Effector memory CD8-positive, alpha-beta T cell (primary cell): ENCODE measurements at places on chromosomes 12 and 14.

DNA sequence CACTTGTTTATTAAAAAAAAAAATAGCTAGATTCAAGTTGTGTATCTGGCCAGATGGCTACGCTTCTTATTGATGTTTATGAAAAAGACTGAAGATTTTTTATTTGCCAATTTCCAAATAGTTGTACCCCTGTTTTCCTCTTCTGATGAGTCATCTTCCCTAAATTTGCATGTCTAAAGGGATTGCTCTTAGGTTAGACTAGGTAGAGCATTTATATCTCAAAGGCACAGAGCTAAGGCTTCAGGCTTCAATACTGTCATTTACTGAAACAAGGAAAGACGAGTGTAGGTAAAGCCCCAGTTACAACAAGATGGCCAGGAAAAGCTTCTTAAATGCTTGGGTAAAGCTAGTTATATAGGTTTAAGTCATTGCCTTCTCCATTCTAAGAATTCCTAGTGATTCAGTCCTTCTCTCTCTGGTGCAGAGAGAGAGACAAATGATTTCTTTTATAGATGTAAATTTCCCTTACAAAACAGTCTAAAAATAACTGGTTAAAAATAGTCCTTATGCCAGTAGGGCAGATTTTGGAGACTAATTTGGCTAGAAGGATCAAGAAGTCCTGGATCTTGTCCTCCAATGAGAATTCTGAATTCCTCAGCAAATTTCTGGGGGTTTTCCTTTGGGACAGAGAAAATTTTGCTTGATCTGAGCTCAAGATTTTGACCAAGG, 26.1 kb downstream of the LEMD3 start:
- H3K27ac ChIP-seq, result no peak overlapping the region
- DNase-seq, result no peak
- peaks cover 29% of the 10 kb centered on the region for H3K4me1 ChIP-seq
- peak overlapping the region; percentile 31 for H3K4me3 ChIP-seq

DNA sequence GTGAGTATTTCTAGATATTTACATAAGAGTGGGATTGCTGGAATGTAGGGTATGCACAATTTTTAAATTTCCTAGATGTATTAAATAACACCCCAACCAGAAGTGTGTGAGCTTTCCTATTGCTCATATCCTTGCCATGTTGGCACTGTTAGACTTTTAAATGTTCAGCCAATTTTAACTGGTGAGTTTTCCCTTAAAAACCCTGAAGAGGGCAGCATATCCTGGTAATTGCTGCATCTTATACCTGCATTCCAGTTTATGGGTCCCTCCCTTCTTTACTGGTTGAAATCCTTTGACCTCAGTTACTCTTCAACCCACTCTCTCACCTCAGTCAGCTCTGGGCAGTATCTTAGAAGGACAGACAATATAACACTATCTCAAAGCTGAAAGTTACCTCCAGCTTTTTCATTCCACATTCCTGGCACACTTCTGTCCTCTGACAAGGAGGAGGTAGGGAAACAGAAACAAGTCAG, 270.6 kb downstream of the PAWR start:
- DNase-seq, result no peak
- no peaks in the 10 kb centered on the region for H3K27me3 ChIP-seq
- no peaks in the 10 kb centered on the region for H3K36me3 ChIP-seq
- H3K4me1 ChIP-seq, result no peaks in the 10 kb centered on the region
- H3K27ac ChIP-seq, result no peak overlapping the region

DNA sequence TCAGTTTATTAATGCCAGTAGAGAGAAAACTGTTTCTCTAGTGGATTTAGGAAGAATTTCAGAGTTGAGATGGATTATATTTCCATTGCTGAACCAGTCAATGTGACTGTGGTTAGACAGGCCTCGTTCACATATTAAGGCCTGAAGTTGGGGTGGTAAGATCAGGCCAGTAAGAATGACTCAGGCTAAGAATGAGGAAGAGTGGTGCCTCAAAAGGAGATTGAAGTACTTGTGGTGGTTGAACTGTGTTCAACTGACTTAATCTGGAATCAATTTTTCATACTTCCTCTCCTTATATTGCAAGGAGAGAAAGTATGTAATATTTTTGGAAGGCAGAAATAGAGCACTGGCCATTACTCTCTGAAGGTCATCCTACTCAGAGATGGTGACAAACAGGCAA, 37.8 kb upstream of the ATF7IP start:
- no peak overlapping the region for H3K27ac ChIP-seq
- H3K4me1 ChIP-seq, result no peaks in the 10 kb centered on the region
- H3K4me3 ChIP-seq, result no peak overlapping the region
- H3K36me3 ChIP-seq, result no peaks in the 10 kb centered on the region
- H3K27me3 ChIP-seq, result no peaks in the 10 kb centered on the region

DNA sequence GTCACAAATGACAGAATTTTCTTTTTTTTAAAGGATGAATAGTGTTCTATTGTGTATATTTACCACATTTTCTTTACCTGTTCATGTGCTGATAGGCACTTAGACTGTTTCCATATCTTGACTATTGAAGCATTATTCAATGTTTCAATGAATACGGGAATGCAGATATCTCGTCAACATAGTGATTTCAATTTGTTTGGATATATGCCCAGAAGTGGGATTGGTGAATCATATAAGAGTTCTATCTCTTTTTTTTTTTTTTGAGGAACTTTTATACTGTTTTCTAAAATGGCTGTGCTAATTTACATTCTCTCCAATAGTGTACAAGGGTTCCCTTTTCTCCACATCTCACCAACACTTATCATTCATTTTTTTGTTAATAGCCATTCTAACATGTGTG, 97.9 kb upstream of the FAR2 start:
- no peak overlapping the region for H3K27ac ChIP-seq
- H3K27me3 ChIP-seq, result peaks cover 21% of the 10 kb centered on the region
- H3K36me3 ChIP-seq, result no peaks in the 10 kb centered on the region
- H3K4me3 ChIP-seq, result no peak overlapping the region
- no peaks in the 10 kb centered on the region for H3K4me1 ChIP-seq

- no peak overlapping the region for H3K4me3 ChIP-seq
- H3K4me1 ChIP-seq, result no peaks in the 10 kb centered on the region
- H3K27ac ChIP-seq, result no peak overlapping the region
- H3K36me3 ChIP-seq, result no peaks in the 10 kb centered on the region
- DNase-seq, result no peak
- no peaks in the 10 kb centered on the region for H3K27me3 ChIP-seq
Observed at GRCh38 chr12:17866802-17867201, 223.2 kb downstream of the RERGL start.

- H3K36me3 ChIP-seq, result no peaks in the 10 kb centered on the region
- no peak overlapping the region for H3K4me3 ChIP-seq
- no peaks in the 10 kb centered on the region for H3K27me3 ChIP-seq
- H3K27ac ChIP-seq, result no peak overlapping the region
Observed at GRCh38 chr12:99137124-99137855, 492.2 kb downstream of the APAF1 start.

DNA sequence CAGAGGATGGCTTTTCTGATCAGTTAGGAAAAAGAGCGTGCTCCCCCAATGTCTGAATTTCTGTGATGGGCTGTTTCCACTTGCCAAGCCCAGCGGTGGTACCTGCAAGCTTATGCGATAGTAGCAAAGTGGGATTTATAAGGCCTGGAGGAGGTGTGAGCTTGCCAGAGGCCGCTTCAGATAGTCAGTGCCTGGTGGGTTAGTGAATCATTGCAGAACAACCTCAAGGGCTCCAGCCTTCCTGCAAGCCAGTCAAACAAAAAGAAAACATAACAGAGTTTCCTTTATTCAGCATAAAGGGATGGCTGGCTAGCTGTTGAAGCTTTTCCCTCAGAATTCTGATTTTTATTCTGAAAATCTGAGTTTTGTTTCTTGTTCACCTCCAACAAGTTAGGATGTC, 7.6 kb upstream of the BMP4 start:
- H3K4me3 ChIP-seq, result no peak overlapping the region
- no peaks in the 10 kb centered on the region for H3K36me3 ChIP-seq
- H3K27ac ChIP-seq, result no peak overlapping the region
- H3K27me3 ChIP-seq, result peaks cover 64% of the 10 kb centered on the region

- H3K4me1 ChIP-seq, result peaks cover 2% of the 10 kb centered on the region
- H3K36me3 ChIP-seq, result no peaks in the 10 kb centered on the region
- no peak for DNase-seq
- H3K27ac ChIP-seq, result no peak overlapping the region
- H3K27me3 ChIP-seq, result peaks cover 30% of the 10 kb centered on the region
Observed at GRCh38 chr12:46959502-46959901, 119.9 kb upstream of the PCED1B start.

DNA sequence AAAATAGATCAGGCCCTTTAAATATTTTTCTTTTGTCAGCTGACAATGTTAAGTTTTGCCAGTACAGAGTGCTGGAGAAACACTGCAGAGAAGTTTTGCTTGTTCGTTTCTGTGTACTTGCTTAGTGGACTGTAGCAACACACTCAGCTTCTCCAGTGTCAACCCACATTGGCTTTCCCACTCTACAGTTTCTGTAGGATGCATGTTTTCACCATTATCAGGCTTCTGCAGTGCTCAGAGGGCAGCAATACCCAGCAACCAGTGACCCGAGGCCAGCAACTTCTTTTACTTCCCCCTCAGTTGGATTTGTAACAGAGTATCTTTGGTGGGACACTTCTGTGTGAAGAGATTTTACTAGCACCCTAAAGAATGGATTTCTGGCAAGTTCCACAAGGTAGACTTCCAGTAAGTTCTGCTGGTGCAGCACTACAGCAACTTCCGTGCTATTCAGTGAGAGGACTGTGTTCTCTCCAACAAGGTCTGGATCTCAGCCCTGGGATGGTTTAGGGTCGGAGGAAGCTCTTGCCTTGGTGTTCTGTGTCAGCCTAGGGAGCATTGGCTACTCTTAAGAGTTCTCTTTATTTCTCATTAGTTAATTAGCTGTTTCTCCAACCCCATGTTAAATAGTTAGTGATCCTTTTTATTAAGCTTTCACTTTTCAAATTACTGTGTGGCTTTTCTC, 70.4 kb downstream of the FUT8 start:
- H3K27ac ChIP-seq, result no peak overlapping the region
- no peak for DNase-seq
- no peaks in the 10 kb centered on the region for H3K27me3 ChIP-seq
- peaks cover 38% of the 10 kb centered on the region for H3K4me1 ChIP-seq
- H3K4me3 ChIP-seq, result no peak overlapping the region

- no peak overlapping the region for H3K27ac ChIP-seq
- DNase-seq, result no peak
- no peak overlapping the region for H3K4me3 ChIP-seq
- H3K27me3 ChIP-seq, result no peaks in the 10 kb centered on the region
- H3K4me1 ChIP-seq, result no peaks in the 10 kb centered on the region
Observed at GRCh38 chr12:27682534-27682933, 13.7 kb upstream of the REP15 start.

DNA sequence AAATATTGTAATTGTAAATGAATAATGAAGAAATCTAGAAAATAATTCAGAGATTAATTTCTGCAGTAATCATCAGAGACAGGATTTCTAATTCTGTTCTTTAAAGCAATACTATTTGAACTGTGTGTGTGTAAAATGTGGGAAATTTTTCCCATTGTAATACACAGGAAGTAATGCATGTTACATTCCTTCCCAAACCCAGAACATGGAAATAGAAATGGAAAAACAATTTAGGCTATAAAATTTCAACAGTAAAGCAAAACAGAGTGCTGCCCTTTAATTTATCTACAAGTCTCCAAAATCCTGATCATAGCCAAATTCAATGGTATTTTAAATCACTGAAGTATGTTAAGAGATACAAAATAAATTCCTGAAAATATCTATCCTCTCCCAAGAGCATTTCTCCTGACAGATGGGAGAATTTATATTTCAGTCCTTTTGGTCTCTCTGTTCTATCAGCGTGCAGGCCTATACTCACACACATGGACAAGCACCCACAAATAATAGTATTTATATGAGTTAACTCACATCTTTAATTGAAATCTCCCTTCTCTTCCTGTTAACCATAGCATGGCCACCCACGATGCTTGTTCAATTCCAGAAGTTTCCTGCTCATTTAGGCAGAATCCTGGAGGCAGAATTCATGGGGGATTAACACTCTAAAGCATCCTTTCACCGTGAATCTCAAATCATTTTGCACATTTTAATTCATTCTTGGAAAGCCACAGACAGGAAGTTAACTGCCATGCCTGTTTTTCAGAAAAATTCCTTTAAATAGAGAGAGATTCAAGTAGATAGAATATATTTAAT, 1465.4 kb upstream of the FLRT2 start:
- no peaks in the 10 kb centered on the region for H3K36me3 ChIP-seq
- H3K4me3 ChIP-seq, result no peak overlapping the region
- H3K27ac ChIP-seq, result no peak overlapping the region
- H3K27me3 ChIP-seq, result no peaks in the 10 kb centered on the region
- no peak for DNase-seq

DNA sequence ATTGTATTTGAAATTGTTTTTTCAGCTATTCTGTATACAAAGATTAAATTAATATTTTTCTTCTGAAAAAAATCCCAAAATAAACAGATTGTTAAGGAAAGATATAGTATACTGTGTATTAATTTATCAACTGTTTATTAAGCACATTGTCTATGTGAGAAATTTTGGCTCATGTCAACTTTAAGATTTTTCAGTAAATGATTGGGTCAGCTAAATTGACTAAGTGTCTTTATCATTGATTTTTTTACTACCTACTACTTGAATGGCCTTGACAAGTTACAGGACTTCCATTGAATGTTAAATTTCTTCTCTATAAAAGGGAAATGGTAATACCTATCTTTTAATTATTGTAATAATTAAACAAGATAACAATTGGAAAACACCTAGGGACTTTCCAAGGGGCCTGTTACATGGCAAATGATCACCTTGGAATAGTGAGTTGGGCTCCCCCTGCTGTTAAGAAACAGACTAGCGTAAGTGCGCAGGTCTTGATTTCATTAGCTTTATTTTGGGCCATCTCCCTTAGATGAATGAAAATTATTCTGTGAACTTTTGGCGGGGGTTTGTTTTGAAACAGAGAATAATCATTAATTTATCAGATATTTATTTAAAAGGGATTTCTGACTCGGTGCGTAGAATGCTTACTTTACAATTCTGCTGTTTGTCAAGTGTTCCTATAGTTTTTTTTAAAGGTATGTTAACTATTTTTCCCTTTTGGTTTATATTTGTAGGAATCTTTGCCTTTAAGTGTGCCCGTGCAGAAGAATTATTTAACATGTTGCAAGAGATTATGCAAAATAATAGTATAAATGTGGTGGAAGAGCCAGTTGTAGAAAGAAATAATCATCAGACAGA, 14.5 kb upstream of the CCT2 start:
- peaks cover 45% of the 10 kb centered on the region for H3K36me3 ChIP-seq
- H3K4me3 ChIP-seq, result no peak overlapping the region
- H3K27ac ChIP-seq, result no peak overlapping the region
- H3K27me3 ChIP-seq, result no peaks in the 10 kb centered on the region

- H3K36me3 ChIP-seq, result peaks cover 29% of the 10 kb centered on the region
- peak overlapping the region; percentile 93 for H3K27ac ChIP-seq
- H3K4me3 ChIP-seq, result peak overlapping the region; percentile 83
- peak; percentile 5 for DNase-seq
Observed at GRCh38 chr14:58428118-58428683, 682 bp downstream of the KIAA0586 start.

- H3K36me3 ChIP-seq, result peaks cover 15% of the 10 kb centered on the region
- peaks cover 17% of the 10 kb centered on the region for H3K4me1 ChIP-seq
- no peak overlapping the region for H3K4me3 ChIP-seq
- no peaks in the 10 kb centered on the region for H3K27me3 ChIP-seq
- DNase-seq, result no peak
- H3K27ac ChIP-seq, result no peak overlapping the region
Observed at GRCh38 chr12:11891754-11892386, 178.9 kb upstream of the BCL2L14 start.
